ENCODE measurements at places on chromosomes 5 and 9.

DNA sequence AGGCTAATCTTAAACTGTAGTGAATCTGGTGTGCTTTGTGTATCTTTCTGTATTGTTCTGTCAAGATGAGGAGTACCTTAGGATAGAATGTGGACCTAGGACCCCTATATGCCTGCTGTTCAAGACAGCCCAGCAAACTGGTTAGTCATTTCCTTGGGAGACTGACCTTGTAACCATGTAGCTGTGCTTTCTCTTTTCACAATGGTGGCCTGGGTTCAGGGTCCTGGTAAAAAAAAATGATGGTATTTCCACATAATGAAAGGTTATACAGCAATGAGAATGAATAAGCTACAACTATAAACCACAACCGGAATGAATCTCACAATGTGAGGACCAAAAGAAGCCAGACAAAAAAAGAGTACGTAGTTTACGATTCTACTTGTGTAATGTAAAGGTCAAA is 36.4 kb upstream of the F2RL1 start:
- no peak for DNase-seq

DNA sequence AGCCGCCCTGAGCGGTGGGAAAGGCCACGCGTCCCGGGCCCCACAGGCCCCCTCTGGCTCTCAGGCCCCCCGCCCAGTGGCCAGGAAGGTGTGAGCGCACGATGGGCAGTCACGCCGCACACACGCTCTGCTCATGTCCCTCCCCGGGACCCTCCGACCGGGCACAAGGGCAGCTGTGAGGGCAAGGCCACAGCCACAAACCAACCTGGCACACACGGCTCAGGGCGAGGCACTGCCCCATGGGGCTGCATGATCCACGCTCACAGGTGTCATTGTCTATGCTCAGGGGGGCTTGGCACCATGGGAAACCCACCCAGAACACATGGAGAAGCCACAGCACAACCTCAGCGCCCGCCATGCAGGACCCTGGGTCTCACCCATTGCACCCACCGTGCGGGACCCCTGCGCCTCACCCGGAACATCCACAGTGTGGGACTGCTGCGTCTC is 51.3 kb downstream of the SLC12A7 start:
- DNase-seq = no peak

DNA sequence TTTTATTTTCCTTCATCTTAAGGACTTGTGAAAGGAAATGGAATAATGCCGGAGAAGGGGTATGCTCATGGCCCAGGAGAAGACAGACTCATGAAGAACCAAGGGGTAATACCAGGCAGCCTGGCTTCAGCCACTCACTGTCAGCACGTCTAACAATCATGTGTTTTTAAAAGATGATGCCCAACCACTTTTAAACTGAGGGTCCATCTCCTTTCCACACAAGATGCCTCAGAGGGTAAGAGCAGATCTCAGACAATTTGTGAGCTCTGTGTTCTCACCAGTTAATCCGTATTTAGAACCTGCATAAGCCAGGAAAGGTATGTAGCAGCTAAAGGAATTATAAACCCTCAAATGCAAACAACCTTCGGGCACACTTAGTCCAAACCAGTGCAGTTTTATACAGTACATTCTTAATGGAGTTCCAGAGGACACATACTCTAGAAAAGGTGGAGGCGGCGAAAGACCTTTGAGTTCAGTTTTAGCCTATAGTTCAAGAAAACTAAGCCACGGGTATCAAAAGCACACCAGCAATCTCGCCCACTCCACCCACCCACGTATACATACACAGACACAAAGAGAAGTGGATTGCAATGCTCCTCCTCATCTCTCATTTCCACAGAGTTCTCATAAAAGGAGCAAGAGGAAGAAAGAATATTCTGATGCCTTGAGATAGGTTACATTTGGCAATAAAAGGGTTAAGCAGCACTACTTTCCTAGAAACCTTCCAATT is 2.6 kb downstream of the DIAPH1 start:
- no peak for DNase-seq

- no peak for DNase-seq
Observed at GRCh38 chr5:116404016-116404415, 170.6 kb downstream of the SEMA6A start.

- DNase-seq = peak; percentile 62
Observed at GRCh38 chr5:178232124-178232919, at the start of gene PHYKPL. TSS of gene PHYKPL (minus strand) at chr5:178232802. CDS start at chr5:178232550, 252 bp downstream.

- no peak for DNase-seq
Observed at GRCh38 chr5:151427258-151427657, 20.1 kb upstream of the SLC36A1 start.

GRCh38 chr5:178640331-178641045 is 13.6 kb upstream of the CLK4 start:
- no peak for DNase-seq

- no peak for DNase-seq
Observed at GRCh38 chr9:84827216-84827765, 157.8 kb downstream of the NTRK2 start.

GRCh38 chr9:13278023-13278367 is 1.5 kb downstream of the MPDZ start:
- no peak for DNase-seq

- DNase-seq = no peak
Observed at GRCh38 chr9:75914002-75914401, 23.5 kb downstream of the PCSK5 start.

- no peak for DNase-seq
Observed at GRCh38 chr9:17280350-17281012, 145.6 kb downstream of the CNTLN start.

- DNase-seq = no peak
Observed at GRCh38 chr5:38079620-38080402, 178.5 kb upstream of the EGFLAM start.

- DNase-seq = no peak
Observed at GRCh38 chr5:147398860-147399259, 111.0 kb downstream of the DPYSL3 start.

- DNase-seq = no peak
Observed at GRCh38 chr5:33649549-33650482, 209.1 kb downstream of the TARS1 start.

GRCh38 chr9:4375424-4376200 is 75.7 kb upstream of the GLIS3 start:
- DNase-seq = no peak

DNA sequence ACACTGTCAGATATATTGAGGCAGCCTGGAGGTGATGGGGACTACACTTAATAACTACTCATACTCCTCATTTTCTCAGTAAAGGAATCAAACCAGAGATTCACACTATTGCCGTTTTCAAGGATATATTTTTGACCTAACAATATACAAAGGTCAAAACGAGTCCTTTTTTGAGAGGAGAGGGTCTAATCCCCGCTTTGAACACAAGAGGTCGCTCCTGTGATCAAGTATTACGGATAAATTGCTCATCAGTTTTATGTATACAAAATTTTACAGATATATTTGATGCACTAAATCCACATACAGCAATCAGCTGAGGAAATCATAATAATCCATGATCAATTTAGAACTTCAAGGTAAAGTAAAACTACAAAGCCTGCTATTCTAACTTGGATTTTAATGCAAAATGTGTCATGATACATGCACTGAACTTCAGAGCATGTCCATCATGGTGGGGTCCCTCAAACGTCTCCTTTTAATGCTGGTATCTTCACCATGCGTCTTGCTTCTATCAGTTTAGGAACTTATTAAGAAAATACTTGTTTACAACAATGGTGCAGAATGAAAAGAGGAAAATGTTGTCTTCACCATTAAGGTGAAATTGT is 2.5 kb upstream of the ISL1 start:
- no peak for DNase-seq

GRCh38 chr9:78278177-78278777 is 18.6 kb upstream of the PSAT1 start:
- no peak for DNase-seq

DNA sequence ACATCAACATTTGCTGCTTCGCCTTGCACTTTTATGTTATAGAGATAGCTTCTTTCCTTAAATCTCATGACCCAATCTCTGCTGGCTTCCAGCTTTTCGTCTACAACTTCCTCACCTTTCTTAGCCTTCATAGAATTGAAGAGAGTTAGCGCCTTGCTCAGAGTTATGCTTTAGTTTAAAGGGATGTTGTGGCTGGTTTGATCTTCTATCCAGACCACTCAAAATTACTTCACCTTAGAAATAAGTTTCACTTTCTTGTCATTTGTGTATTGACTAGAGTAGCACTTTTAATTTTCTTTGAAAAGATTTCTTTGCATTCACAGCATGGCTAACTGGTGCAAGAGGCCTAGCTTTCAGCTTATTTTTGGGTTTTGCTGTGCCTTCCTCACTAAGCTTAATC is 414.2 kb downstream of the ZNF608 start:
- no peak for DNase-seq

DNA sequence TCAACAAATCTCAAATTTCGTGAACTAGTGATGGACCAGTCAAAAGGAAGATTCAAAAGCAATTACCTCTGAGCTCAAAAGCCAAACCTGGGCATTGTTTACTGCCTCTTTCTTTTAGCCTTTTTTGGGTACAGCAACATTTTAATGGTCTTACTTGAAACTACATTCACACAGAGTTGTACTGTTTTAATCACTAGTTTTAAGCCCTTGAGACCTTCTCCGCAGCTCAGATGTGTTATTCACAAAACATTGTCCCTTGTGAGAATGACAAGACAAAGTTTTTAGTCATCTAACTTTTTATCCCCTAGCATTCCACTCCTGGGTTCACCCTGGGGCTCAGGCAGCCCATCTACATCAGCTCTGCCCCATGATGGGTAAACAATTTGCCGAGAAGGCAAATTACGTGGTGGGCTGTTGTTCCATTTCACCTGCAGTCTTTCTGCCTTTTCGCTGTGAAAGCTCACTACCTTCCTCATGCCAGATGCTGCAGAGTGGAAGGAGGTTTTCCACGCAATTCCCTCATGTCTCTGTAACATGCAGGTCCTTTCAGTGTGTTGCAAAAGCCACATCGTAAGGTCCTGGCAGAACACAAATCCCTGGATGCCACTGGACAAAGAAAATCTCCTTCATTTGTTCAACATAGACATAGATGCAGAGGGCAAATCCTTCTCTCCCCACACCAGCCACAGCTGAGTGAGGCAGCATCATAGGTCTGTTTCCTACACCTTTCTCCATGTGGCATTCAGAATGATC is 175.7 kb downstream of the EBF1 start:
- no peak for DNase-seq

DNA sequence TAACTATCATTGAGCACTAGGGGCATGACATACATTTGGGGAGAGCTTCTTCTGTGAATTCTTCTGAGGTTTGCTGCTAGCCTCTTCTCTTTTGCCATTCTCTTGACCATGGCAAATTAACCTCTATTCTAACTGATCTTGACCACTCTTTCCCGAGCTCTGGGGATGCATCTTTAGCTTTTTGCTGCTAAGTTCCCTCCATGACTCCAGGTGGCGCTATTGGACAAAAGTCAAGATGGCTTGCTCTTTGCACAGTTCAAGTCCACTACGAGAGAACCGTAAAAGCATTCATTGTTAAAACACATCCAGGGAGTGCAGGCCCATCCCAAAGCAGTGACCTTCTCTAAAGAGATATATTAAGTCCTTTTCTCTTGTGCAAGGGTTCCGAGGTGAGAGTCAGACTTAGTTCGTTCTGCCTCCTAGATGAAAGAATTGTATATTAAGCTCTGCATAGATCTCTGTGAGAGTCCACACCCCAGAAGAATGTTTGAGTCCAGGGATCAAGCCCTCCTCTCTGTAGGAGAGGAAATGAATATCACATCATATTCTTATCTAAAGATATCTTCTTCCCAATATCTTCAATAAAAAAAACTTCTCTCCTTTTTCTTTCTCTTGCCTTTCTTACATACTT is 1152.9 kb upstream of the CDH6 start:
- peak; percentile 12 for DNase-seq

- no peak for DNase-seq
Observed at GRCh38 chr5:110790673-110791072, 51.9 kb downstream of the SLC25A46 start.

DNA sequence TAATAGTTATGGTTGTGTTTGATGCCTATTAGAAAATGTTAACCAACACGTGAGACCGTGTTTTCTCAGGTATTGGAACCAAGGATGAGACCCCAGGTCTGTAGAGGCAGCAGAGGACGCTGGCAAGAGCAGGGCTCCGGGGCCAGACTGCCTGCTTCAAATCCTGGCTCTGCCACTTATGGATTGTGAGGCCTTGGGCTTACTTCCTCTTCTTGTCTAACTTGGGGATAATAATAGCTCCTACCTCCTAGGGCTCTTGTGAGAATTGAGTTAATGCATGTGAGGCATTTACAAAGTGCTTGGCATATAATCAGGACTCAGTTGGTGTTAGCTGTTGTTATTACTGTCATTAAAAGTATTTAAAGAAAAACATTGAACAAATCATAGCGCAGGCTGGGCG is 85.5 kb upstream of the PITX1 start:
- no peak for DNase-seq

- no peak for DNase-seq
Observed at GRCh38 chr9:86965636-86966395, 18.5 kb upstream of the GAS1 start.

DNA sequence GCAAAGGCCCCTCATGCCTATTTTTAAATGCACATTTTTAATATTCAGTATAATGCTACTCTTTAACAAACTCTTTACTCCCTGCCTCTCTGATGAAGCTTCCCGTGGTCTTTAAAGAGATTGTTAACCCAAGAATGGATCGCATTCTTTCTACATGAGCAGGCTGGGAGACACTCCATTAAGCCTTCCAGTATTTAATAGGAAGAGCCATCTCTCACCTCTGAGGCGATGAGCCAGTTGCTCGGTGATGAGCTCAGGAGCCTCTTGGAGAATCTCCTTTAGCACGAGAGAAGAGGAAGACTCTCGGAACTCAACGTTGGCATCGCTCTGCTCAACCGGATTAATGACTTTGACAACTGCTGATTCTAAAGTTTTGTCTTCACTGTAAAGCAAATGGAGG is 59.6 kb downstream of the PRUNE2 start:
- no peak for DNase-seq

GRCh38 chr5:81750308-81751008 is 439 bp downstream of the SSBP2 start:
- DNase-seq = no peak

- DNase-seq = no peak
Observed at GRCh38 chr9:34954225-34954624, 3.9 kb upstream of the PHF24 start.

DNA sequence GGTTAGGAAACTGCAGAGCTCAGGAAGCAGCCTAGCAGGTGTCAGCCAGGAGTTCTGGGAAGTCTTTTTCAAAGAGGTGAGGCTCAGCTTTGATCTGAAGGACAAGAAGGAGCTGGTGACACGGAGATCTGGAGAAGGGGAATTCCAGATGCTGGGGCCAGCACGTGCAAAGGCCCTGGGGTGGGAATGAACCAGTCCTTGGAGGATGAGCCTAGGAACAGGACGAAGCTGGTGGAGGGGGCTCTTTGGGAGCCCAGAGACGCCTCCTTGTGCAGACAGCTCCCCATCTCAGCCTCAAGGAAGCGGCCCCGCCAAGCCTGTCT is 15.2 kb upstream of the RNU6ATAC start:
- no peak for DNase-seq
